ENCODE measurements at places on chromosomes 1 and 21.

DNA sequence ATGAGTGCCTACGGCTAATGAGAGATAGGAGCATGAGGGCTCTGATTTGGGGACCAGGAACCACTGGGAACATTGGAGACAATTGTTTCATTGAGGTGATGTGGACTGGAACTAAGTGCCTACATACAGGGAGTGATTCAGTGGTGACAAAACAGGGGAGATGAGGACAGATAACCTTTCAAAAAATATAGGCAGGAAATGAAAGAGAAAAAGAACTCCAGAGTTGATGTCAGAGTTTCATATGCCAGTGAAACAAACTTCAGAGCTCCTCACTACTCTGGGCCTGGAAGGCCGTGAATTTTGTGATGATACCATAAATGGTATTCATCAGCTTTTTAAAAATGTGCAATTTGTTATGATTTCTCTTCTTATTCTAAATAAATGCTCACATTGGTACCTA is 39.3 kb downstream of the FASLG start:
- no peak for DNase-seq

GRCh38 chr1:35180776-35181374 is 12.1 kb downstream of the SFPQ start:
- DNase-seq = no peak

DNA sequence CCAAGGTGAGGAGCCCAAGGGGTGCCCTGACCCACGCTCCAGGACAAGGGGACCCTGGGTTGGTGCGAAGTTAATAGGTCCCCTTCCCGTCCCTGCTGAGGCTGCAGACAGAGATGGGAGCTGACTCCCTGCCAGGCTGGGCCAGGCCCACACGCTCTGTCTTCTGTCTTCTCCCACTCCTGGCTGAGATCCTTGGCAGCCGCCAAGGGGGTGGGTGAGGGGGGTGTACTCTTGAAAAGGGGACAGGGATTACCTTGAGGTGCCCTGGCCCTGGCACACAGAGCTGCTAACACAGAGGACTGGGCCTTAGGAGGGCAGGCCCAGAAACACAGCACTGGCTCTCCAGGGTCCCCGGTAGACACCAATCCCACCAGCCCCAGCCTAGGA is 11.0 kb upstream of the CTRC start:
- DNase-seq = no peak

DNA sequence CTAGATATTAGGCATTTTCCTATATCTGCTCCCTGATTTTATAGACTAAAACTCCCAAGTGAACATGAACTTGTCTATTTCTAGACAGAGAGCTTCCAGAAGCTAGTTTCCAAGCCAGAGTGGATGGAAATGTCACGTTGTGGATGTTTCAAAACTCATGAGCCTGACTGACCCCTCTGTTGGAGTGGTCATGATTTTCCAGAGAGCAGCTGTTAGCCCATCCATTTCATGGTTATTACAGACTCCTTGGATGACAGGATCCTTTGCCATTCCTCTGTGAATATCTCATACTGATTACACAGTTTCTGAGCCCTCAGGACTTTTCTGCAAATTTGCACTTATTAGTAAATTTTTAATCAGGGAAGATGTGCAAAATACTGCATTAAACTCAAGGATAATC is 76.8 kb upstream of the ATF3 start:
- no peak for DNase-seq

DNA sequence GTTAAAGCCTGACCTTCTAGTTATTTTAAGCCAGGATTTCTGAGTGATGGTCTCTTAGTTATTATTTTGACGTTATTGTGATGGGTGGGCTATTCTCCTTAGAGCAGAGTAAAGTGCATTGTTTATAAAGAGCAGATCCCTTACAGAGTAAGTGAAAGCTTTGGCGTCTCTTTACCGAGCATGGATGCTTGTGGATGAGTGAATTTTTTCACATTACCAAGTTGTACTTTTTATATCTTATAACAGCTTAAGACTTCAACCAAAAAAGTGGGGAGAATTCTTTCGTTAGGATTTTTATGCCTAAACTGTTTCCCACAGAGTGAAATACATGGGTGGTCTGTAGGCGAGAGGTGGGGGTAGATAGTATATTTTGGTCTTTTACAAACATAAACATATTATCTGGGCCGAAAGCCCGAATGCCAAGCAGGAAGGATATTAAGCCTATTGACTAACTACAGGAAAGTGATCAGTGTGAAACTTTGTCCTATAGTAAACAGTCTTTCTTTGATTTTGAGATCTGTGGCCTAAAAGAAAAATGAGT is 279.1 kb upstream of the C1orf105 start:
- no peak for DNase-seq

DNA sequence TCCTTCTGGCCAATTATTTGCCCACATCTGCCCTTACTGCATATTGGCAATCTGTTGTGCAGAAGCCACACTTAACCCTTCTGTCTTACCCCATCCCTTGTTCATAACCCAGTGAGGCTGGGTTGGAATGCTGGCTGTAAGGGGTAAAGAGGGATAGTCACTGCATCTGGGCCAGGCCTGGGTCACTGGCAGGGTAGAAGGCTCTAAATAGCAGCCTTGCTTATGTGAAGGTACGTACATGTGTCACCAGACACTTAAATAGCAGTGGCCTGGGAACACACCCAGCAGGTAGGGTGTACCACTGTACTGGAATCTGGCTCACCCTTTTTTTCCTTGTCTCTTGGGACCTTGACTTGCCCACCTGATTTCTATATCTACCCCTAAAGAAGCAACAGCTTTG is 9.9 kb upstream of the TARS2 start:
- DNase-seq = no peak

- DNase-seq = no peak
These were observed 21.8 kb downstream of the CHD1L start for GRCh38 chr1:147264158-147264768.

GRCh38 chr1:162500805-162501204 is 3.2 kb downstream of the UHMK1 start:
- no peak for DNase-seq

DNA sequence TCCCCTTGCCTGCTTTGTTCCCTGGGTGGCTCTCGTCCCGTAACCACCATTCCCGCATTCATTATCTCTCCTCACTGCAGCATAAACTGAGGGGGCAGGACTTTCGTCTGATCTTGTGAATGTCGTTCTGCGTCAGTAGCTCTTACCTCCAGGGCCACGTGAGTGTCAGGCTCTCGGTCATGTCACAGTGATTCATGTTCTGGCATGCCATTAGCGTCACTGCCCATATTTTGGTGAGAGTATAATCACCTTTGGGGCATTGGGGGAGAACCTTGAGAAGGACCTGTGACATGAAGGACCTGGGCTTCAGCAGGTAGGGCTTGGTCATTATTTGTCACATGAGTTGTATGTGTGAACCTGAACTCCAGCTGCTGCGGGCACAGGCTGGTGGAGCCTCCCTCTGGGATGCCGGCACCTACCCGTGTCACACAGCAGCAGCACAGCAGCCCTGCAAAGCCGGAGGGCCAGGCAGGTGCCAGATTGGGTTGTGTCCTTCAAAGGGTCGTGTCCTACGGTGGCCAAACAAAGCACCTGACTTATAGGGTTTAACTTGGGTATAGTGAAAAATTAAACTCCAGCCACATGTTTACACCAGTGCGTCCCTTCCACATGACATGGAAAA is 68.5 kb downstream of the BACE2 start:
- no peak for DNase-seq

DNA sequence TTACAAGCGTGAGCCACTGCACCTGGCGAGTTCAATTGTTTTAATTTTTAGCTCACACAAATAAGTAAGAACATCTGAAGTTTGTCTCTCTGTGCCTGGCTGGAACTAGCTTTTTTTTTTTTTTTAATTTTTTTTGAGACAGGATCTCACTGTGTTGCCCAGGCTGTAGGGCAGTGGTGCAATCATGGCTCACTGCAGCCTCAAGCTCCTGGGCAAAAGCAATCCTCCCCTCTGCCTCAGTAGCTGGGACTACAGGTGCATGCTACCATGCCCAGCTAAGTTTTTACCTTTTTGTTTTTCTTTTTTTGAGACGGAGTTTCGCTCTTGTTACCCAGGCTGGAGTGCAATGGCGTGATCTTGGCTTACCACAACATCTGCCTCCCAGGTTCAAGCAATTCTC is 7.9 kb downstream of the NKAIN1 start:
- DNase-seq = no peak

- no peak for DNase-seq
These were observed 37.2 kb downstream of the ALG14 start for GRCh38 chr1:95035536-95035935.

Measured in stimulated activated CD4-positive, alpha-beta T cell treated with anti-CD3 and anti-CD28 coated beads, Interleukin-1b, Interleukin-23, amount 100 ng/mL, for 24 hours (primary cell).